ENCODE measurements at places on chromosomes 12 and 14. TPM values are rescaled to one million over a fixed set of nuclear protein-coding genes. Genes with fewer than 3 reads are reported as not detected.

DNA sequence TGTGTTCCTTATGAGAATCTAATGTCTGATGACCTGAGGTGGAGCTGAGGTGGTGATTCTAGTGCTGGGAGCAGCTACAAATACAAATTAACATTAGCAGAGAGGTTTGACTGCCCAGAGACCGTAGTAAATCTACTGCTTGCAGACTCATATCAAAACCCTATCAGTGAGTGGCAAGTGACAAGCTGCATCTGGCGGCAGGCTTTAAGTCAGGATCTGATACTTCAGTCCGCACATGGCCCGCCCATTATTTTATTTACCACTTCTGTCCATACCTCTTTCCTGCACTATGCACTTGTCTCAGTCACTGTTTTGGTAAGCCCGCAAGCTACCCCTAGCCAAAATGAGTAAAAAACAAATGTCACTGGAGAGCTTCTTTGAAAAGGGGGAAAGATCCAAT is 11.4 kb downstream of the CEP128 start:
- DNase-seq = no peak
- no peak overlapping the region for H3K4me3 ChIP-seq
- H3K36me3 ChIP-seq = peaks cover 25% of the 10 kb centered on the region

- H3K27me3 ChIP-seq = peaks cover 3% of the 10 kb centered on the region
- no peak for DNase-seq
These were observed 33.5 kb upstream of the SPIC start for GRCh38 chr12:101441461-101442224.

GRCh38 chr14:106044949-106045596 is 518.7 kb downstream of the TMEM121 start:
- no peaks in the 10 kb centered on the region for H3K4me1 ChIP-seq
- no peak for DNase-seq
- no peak overlapping the region for H3K27ac ChIP-seq

DEPDC4 gene
- total RNA-seq = 4.1 TPM

CD27 gene
- total RNA-seq = not detected

MTHFD1 gene
- total RNA-seq = 161 TPM

Measured in neural crest cell (in vitro differentiated cells).